ENCODE measurements at places on chromosomes 7 and 10.
A peak's percentile ranks its signal among the peaks of the same experiment; 100 is the strongest.

DNA sequence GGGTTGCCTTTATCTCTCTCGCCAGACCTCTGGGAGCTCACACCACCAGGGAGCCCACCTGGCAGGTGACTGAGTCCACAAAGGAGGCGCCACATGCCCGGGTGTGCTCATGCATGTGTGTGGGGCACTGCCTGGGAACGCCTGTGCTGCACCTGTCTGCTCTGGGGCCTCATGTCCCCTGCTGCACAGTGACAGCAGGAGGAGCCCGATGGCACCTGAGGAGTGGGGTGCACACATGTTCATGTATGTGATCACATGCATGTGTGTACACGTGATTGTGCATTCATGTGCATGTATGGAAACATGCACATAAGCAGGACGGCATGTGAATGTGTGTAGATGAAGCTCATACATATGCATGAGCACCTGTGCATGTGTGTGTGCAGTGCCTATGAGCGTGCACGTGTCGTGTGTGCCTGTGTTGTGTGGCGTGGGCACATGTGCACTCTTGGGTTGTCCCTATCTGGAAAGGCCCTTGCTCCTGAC lies 22.0 kb downstream of the YKT6 start:
- no peak for DNase-seq

DNA sequence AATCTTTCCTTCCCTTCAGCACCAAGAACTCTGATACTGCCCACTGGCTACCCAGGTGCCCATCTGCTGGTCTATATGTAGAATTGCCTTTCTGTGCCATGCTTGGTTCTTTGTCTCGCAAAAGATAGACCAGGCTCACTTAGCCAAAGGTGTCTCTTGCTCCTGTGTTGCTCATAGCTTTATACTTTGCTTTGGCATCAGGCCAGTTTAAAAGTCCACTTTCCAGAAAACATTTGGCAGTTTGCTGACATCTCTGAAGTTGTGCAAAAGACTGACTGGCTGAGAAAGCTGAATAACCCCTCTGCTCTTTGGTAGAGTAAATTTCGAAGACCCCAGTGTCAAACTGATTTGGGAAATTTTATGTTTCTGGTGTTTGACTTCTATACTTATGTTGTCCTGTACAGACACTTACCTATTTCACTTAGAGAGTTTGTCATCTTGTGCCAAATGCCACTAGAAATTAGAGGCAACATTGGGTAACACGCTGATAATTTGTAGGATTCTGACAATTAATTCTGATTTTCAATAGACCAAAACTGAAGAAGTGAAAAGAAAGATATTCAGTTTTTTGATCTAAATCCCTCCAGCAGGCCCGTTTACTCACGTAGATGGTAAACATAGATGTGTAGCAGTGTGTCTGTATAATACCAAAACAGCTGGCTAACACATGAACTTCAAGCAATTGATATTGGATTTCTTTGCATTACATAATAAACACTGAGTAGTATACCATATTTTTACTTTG lies 91.1 kb downstream of the CPED1 start:
- DNase-seq, result peak; percentile 12

GRCh38 chr10:13593535-13593934 lies 6.8 kb downstream of the PRPF18 start:
- no peak for DNase-seq

GRCh38 chr7:1236132-1236661 lies 3.5 kb downstream of the UNCX start:
- no peak for DNase-seq

DNA sequence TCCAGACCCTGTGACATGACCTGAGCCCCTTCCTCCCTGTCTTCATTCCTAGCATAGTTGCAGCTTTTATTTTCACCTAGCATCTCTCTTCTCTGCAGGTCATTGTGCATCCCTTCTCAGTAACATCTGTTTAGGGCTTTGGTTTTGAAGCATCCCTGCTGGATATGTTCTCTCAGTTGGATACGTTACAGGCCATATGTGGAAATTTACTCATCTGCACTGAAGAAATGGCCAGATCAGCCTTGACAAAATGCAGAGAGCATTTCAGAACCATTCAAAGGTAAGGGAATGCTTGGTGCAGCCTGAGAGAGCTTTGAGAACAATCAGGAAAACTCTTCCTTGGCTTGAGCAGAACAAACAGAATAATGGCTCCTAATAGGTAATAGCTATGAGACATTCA lies 647.0 kb downstream of the KCNMA1 start:
- DNase-seq, result no peak

GRCh38 chr10:79053481-79054202 lies 15.1 kb upstream of the ZMIZ1 start:
- DNase-seq, result no peak

DNA sequence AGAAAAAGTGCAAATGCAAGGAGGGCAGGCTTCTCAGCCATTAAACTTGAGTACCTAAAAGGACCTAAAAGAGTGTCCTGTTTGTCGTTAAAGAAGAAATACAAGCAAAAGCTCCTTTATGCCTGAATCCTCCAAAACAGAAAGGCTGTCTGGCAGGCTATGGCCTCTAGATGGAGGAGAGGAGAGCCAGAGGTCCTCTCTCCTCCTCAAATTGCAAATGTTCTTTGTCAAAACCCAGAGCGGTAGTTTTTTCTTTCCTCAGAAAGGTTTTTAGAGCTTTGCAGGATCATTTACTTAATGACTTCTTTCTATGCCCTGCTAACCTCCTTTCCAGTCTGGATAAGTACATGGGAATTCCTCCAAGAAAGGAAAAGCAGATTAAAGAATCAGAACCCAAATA lies 1.9 kb upstream of the SORCS1 start:
- no peak for DNase-seq

DNA sequence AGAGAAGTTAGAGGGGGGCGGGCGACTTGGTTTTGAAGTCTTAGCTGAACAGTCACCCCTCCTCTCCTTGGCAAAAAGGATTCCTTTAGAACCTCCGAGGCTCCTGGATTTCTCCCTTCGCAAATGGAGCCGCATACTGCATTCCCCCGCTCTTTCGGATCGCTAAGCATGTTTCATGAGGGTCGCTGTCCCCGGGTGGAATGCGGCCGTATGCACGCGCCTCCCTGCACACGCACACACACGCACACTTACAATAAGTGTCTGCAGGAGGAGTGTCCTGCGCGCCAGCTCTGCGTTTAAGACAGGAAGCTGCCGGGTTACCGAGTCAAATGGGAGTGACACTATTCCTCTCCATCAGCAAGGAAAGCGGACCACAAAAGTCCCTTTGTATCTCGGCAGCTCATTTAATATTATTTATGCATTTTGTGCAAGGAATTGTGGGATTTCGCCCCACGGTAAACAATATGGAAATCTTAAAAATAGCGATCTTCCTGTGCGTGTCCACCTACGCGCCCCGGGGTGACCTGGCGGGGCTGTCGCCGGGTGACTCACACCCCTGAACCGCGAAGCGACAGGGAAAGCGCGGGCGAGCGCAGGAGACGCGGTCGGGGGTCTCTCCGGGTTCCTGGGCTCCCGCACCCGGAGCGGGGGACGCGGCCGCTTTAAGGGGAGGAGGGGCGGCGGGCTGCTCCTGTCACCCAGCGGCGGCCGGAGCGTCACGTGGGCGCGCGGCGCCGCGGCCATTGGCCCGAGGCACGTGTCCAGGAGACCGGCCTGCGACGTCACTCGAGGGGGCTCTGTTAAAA lies 988 bp upstream of the EN2 start:
- no peak for DNase-seq

- no peak for DNase-seq
These were observed 40.9 kb downstream of the C1GALT1 start for GRCh38 chr7:7223250-7223649.

DNA sequence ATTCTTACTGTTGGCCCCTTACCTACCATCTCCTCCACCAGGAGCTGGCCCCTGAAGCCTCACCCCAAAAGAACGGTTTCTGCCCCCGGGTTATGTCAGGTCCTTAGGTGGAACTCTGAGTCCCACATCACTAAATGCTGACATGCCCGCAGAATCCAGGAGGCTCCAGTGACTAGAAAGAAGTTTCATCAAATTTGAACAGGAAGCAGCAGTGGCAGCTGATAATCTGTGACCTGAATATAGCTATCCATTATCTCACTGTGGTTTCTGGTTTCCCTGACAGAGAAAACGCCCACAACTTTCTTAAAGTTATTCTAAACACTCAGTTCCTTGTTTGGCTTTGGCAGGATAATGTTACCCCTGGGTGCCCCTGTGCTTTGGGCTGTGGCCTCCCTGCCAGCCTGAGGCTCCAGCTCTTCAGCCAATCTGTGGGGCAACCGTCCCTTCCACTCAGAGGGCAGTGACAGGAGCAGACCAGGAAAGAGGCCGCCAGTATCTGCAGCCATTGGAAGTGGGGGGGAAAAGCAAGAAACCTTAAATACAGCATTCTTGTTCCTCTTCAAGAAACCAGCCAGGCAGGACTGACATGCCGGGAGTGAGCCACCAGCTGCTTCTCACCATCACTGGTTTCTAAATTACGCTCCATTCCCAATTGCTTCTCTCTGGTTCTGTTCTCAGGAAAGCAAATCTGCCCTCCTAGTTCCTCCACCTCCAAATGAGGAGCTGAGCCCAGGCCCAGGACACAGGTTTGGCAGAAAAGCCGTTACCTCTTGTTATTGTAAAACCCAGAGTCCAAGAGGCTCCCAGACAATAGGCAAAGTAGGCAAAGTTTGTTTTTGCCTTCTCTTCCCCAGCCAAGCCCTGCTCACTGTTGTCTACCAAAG lies 41.2 kb upstream of the VCL start:
- DNase-seq, result peak; percentile 64

GRCh38 chr10:68184546-68184945 lies 47.4 kb downstream of the ATOH7 start:
- DNase-seq, result no peak

DNA sequence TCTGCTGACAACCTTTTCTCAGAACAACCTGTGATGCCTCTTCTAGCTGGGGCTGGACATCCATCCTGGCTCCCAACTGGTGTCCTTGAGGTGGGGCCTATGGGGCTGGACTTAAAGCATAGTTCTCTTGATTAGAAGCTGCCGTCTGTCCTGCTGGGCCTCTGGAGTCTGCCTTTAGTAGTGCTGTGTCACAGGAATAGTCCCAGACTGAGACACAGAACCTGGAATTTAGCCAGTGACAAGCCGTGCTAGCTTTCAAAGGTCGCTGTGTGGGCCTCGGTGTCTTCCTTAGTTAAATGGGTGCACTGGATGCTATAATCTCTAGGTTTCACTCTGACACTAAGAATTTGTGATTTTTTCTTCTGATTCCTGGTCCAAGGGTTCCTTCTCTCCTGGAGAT lies 41.2 kb downstream of the GPR141 start:
- DNase-seq, result no peak

- no peak for DNase-seq
These were observed 293.0 kb upstream of the POT1 start for GRCh38 chr7:125222596-125222995.

- DNase-seq, result no peak
These were observed 86.2 kb downstream of the GLRX3 start for GRCh38 chr10:130222381-130222780.

GRCh38 chr7:158244430-158244829 lies 343.2 kb downstream of the PTPRN2 start:
- no peak for DNase-seq

DNA sequence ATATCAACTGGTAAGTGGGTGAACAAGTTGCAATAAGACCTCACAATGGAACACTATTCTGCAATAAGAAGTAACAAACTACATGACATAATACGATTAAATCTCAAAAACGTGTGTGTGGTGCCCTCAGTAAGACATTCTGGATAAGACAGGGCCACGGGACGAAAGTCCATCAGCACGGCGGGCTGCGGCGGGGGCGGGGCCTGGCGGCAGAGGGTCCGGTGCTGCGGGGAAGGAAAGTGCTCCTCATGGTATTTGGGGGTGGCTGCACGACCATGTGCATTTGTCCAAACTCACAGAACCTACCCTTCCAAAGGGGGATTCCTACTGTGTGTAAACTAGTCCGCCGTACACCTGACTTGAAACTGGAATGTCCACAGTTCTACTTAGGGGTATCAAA lies 341.8 kb downstream of the TCERG1L start:
- no peak for DNase-seq

GRCh38 chr10:20623546-20623945 lies 273.6 kb downstream of the NEBL start:
- DNase-seq, result no peak

- no peak for DNase-seq
These were observed 210.4 kb downstream of the SKIDA1 start for GRCh38 chr10:21314906-21315644.

DNA sequence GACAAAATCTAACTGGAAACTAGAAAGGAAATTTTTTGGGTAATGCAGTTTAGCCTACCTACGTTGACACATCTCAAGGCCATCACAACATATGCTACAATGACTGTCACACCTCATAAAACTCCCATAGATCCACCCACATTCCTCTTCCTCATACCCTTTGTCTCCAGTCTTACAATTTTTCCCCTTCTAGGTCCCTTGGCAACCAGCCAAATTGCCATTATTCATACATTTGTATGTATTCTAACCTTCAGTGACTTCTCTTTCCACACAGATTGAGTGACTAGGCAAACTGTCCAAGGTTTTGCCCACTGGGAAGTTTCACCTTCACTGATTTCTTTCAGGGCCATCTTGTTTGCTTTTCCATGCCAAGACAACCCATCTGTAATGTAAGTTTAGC lies 100.5 kb upstream of the TPK1 start:
- DNase-seq, result no peak

- DNase-seq, result peak; percentile 23
These were observed 55.6 kb upstream of the PNLIP start for GRCh38 chr10:116490028-116490662.

DNA sequence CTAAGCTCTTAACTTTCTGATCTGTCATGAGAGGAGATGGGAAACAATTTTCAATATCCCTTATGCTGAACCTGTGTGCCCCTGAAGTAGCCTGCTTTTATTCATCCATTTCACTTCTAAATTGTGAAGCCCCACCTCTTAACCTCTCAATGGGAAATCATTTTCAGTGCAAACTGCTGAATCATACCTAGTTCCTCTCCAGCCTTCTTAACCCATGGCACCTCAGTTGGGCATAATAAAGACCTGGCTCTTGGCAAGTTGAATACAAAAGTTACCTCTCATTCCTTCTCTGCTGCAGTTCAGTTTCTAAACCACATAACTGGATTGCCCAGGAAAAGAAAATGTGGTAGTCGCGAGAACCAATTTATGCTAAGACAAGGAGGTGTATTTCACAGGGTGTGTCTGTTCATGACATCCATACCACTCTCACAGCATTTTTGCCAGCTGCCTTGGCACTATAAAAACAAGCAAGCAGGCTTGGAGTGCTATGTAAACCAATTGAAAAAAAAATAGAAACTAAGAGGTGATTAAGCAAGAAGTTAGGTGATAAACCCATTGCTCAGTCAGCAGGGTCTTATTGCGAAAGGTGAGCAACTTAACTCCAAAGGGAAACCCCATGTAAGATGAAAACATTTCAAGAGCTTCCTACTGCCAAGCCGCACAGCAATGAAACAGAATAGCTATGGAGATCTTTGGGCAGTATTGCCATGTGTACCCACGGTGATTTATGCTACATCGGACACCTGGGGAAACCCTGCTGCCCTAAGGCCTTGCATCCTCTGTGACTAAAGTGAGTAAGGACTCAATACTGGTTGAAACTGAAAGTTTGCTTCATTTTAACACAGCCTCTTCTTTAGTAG lies 57.0 kb upstream of the DKK1 start:
- no peak for DNase-seq

DNA sequence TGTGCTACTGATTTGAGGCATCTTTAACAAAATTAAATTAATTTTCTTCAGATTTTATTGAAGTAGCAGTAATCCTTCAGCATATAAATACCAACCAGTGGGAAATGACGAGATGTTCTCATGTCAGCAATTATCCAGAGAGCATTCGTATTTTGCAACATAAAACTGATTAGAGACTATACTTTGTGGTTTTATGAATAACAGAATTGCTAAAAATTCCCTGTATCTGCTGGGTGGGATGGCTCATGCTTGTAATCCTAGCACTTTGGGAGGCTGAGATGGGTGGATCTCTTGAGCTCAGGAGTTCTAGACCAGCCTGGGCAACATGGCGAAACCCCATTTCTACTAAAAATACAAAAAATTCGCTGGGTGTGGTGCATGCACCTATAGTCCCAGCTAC lies 56.9 kb downstream of the ATAD1 start:
- no peak for DNase-seq
